Activated naive CD8-positive, alpha-beta T cell treated with anti-CD3 and anti-CD28 coated beads, Interleukin-2, amount 50 U/mL, for 24 hours (primary cell): ENCODE measurements at places on chromosomes 11 and 22.
A peak's percentile ranks its signal among the peaks of the same experiment; 100 is the strongest.

GRCh38 chr11:30545507-30545906 is 40.6 kb downstream of the MPPED2 start:
- H3K4me1 ChIP-seq, result no peaks in the 10 kb centered on the region
- H3K27me3 ChIP-seq, result peaks cover 2% of the 10 kb centered on the region
- H3K27ac ChIP-seq, result no peak overlapping the region
- no peak overlapping the region for H3K4me3 ChIP-seq
- DNase-seq, result no peak
- H3K36me3 ChIP-seq, result no peaks in the 10 kb centered on the region

GRCh38 chr22:49961601-49962011 is 1.0 kb downstream of the PIM3 start:
- peak overlapping the region; percentile 92 for H3K4me3 ChIP-seq
- H3K4me1 ChIP-seq, result peaks cover 28% of the 10 kb centered on the region
- H3K27me3 ChIP-seq, result no peaks in the 10 kb centered on the region
- DNase-seq, result no peak
- peaks cover 31% of the 10 kb centered on the region for H3K36me3 ChIP-seq

DNA sequence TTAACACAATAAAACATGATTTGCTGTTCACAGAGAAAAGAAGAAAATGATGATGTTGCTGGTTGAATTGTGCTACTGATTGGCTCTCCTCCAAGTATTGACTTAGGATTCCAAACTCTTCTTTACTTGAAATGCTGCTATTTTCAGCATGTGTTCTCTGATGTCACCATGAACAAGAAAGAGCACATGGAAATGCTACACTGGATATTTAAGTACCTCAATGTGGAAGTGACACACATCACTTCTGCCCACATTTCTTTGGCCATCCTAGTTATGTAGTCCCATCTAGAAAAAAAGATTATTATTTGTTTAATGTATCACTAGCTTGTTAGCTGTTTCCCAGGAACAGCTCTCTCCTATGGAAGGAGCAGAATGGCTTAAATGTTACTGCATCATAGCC is 27.2 kb downstream of the OR52B2 start:
- H3K36me3 ChIP-seq, result no peaks in the 10 kb centered on the region
- no peak overlapping the region for H3K4me3 ChIP-seq
- no peak overlapping the region for H3K27ac ChIP-seq
- H3K4me1 ChIP-seq, result no peaks in the 10 kb centered on the region

GRCh38 chr11:113874581-113875233 is 665 bp downstream of the USP28 start:
- H3K27me3 ChIP-seq, result peaks cover 1% of the 10 kb centered on the region
- H3K4me3 ChIP-seq, result peak overlapping the region; percentile 82
- H3K36me3 ChIP-seq, result no peaks in the 10 kb centered on the region

GRCh38 chr11:79663017-79663416 is 222.2 kb upstream of the TENM4 start:
- no peaks in the 10 kb centered on the region for H3K36me3 ChIP-seq
- no peaks in the 10 kb centered on the region for H3K4me1 ChIP-seq
- no peak overlapping the region for H3K27ac ChIP-seq
- H3K27me3 ChIP-seq, result no peaks in the 10 kb centered on the region

DNA sequence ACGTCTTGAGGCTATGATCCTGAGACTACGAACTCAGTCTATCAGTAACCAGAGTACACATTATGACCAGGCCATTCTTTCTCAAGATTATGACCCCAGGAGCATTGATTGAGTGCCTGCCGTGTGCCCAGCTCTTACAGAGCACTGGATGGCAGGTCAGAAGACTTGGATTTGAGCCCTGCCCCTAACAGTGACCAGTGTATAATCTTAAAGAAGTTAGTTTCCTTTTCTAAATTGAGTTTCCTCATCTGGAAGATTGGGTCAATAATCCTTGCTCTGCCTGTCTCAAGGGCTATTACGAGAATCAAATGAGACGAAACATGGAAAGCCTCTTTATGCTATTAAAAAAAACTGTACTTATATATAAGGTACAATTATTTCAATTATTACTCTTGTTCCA is 38.2 kb downstream of the SLCO2B1 start:
- no peak overlapping the region for H3K4me3 ChIP-seq
- no peak overlapping the region for H3K27ac ChIP-seq
- peaks cover under 1% of the 10 kb centered on the region for H3K27me3 ChIP-seq
- H3K4me1 ChIP-seq, result no peaks in the 10 kb centered on the region
- H3K36me3 ChIP-seq, result no peaks in the 10 kb centered on the region

- H3K4me1 ChIP-seq, result peaks cover 2% of the 10 kb centered on the region
- DNase-seq, result peak; percentile 67
- H3K4me3 ChIP-seq, result no peak overlapping the region
- H3K27ac ChIP-seq, result no peak overlapping the region
Measured at GRCh38 chr11:61477727-61478148, 30.8 kb upstream of the LRRC10B start.

- no peaks in the 10 kb centered on the region for H3K27me3 ChIP-seq
- no peak overlapping the region for H3K27ac ChIP-seq
- H3K36me3 ChIP-seq, result no peaks in the 10 kb centered on the region
- no peak for DNase-seq
- no peak overlapping the region for H3K4me3 ChIP-seq
Measured at GRCh38 chr22:22925805-22926369, 38.3 kb downstream of the IGLL5 start.

DNA sequence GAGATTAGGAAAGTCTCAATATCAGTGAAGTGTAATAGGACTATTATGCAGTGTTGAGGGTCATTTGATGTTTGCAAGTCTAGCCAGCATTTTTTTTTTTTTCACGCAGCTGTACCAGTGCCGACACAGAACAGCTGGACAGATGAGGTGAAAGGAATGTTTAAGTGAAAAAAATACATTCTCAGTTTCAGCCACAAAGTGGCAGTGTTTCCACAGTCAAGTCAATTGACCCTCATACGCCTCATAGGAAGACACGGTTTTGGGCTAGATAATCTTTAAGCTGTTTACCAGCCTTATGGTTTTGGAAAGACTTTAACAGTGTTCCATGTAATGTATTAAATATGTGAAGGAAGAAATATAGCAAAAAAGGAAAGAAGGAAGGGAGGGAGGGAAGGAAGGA is 349.9 kb upstream of the ANO3 start:
- no peak overlapping the region for H3K27ac ChIP-seq
- H3K4me3 ChIP-seq, result no peak overlapping the region
- no peak for DNase-seq
- no peaks in the 10 kb centered on the region for H3K4me1 ChIP-seq
- no peaks in the 10 kb centered on the region for H3K27me3 ChIP-seq
- no peaks in the 10 kb centered on the region for H3K36me3 ChIP-seq

DNA sequence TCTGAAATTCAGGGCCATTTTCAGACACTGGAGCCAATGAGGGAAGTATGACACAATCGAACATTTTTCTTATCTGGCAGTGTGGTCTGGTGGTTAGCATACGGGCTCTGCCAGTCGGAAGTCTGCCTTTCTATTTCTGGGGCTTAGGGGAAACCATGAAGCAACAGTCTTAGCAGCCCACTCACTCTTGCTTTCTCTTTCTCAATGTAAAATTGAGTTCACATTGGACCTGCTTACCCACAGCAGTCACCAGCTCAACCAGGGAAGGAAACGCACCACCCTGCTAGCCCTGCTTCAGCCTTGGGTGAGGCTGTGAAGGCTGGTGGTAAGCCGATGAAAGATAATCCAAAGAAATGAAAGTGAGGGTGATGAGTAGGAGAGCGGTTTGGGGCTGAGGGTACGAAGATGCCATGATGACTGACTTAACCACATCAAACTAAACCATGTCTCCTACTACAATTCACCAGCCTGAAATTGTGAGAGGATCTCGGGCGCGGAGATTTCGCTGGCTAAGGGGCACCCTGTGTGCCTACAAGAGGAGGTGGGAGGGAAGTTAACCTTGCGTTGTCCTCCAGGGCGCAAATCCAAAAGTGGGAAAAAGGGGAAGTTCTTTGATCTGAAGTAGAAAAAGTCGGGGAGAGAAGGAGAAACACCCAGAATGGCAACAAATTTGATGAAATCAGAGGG is 2.0 kb upstream of the LMO2 start:
- peak overlapping the region; percentile 69 for H3K4me3 ChIP-seq
- peaks cover 68% of the 10 kb centered on the region for H3K27me3 ChIP-seq
- H3K36me3 ChIP-seq, result no peaks in the 10 kb centered on the region
- peak overlapping the region; percentile 89 for H3K27ac ChIP-seq
- peak; percentile 80 for DNase-seq
- peaks cover 58% of the 10 kb centered on the region for H3K4me1 ChIP-seq

DNA sequence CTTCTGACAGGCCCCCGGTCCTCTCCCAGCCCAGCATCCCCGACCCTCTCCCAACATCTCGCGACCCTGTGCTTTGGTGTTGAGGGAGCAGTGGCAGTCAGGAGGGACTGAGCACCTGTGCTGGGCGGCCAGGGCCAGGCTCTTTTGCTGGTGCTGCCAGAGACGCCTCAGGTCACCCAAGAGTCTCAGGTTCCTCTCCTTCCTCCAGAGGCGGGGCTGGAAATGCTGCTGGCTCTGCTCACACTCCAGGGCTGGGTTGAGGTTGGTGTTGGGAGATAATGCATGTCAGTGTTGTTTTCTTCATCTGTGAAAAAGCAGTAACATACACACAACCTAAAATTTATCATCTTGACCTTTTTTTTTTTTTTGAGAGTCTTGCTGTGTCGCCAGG is 1.2 kb upstream of the IGLL1 start:
- no peak for DNase-seq
- no peaks in the 10 kb centered on the region for H3K36me3 ChIP-seq
- peaks cover 28% of the 10 kb centered on the region for H3K27me3 ChIP-seq
- no peak overlapping the region for H3K27ac ChIP-seq
- H3K4me3 ChIP-seq, result no peak overlapping the region

DNA sequence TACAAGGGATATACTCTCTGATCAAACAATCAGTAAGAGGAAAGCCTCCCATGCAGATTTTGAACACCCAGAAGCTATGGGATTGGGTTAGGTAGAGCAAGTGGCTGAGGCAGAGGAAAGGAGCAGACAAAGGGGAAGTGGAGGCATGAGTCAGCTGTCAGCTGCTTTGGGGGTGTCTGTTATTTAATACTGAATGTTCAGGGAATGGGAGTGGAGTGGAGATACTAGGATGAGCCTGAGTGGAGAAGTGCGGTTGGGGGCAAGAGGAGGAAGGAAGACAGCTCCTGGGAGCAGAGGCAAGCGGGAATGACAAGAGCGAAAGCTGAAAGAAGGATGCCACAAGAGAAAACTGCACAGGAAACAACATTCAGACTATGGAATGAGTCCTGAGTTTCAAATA is 22.7 kb upstream of the TMPRSS5 start:
- H3K4me1 ChIP-seq, result no peaks in the 10 kb centered on the region
- no peak for DNase-seq
- H3K27ac ChIP-seq, result no peak overlapping the region
- H3K27me3 ChIP-seq, result no peaks in the 10 kb centered on the region
- H3K36me3 ChIP-seq, result peaks cover 12% of the 10 kb centered on the region
- no peak overlapping the region for H3K4me3 ChIP-seq

DNA sequence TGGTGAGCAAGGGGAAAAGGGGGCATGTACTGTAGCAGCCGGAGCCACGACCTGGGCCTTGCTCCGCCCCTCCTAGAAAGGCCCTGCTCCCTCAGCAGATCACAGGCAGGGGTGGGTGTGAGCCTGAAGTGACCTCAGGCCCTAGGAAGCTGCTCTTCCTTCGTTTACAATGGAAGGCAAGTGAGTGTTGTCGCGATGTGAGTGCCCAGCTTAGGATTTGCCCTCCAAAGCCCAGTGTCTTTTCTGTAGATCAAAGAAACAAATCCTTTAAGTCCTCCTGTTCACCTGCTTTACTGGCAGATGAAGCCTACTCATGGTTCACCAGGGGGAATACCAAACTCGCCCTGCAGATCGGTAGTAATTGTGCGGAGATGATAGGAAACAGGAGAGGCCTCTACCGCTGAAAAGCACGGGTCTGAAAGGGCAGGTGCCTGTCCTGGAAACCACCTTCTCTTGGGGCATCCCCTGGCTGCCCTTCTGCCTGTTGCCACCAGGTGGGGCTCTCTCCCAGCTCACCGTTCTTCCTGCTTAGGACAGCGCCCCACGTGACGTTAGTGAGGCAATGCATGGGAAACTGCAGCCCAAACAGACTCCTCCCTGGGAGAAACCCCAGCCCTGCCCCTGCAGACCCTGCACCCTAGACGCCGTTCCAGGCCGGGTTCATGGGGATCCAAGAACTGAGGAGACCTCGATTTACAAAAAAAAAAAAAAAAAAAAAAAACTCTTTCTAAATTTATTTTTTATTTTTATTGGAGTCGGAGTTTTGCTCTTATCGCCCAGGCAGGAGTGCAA is 45.9 kb upstream of the RAB1B start:
- H3K27ac ChIP-seq, result peak overlapping the region; percentile 94
- peak overlapping the region; percentile 5 for H3K4me3 ChIP-seq
- H3K4me1 ChIP-seq, result peaks cover 25% of the 10 kb centered on the region
- peaks cover 20% of the 10 kb centered on the region for H3K36me3 ChIP-seq
- no peaks in the 10 kb centered on the region for H3K27me3 ChIP-seq

DNA sequence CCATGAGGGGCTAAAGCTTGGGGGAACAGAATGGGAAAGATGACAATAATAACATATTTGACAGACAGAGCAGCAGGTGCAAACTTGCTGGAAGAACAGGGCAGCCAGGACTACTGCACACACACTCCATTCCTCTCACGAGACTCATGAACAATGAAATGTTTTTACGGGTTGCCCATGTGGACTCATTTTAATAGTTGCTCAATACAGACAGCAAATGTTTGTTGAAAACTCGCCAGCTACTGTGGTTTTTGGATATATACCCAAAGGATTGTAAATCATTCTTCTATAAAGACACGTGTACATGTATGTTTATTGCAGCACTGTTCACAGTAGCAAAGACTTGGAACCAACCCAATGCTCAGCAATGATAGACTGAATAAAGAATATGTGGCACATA is 10.3 kb downstream of the SYT13 start:
- no peak overlapping the region for H3K4me3 ChIP-seq
- H3K4me1 ChIP-seq, result no peaks in the 10 kb centered on the region
- H3K27me3 ChIP-seq, result peaks cover 48% of the 10 kb centered on the region
- no peak for DNase-seq
- H3K27ac ChIP-seq, result no peak overlapping the region

DNA sequence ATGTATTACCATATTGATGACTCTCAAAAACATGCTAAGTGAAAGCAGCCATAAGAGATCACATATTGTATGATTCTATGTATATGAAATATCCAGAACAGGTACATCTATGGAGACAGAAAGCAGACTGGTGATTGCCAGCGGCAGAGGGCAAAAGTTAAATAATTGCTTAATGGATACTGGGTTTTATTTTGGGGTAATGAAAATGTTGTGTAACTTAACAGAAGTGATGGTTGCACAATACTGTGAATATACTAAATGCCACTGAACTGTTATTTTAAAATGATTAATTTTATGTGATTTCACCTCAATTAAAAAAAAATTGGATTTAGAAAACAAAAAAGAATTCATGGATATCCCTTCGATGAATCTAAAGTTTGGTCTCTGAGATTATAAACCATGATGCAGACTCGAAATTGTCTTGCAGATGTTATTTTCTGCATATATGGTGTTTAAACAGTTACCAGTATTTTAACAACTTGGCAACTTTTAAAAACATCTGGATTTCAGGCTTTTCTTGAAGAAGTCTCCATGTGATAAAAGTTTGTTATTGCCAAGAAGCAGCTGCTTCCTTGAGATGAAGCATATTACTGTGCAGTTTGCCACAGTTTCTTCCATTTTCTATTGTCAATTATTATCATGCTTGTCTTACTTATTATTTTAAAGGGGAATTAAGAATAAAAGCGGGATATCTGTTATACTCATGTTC is 38.1 kb downstream of the LARGE2 start:
- H3K4me1 ChIP-seq, result no peaks in the 10 kb centered on the region
- H3K27ac ChIP-seq, result no peak overlapping the region
- H3K36me3 ChIP-seq, result peaks cover 12% of the 10 kb centered on the region
- no peak overlapping the region for H3K4me3 ChIP-seq
- H3K27me3 ChIP-seq, result no peaks in the 10 kb centered on the region
- no peak for DNase-seq

- no peak for DNase-seq
- H3K4me3 ChIP-seq, result no peak overlapping the region
- H3K27me3 ChIP-seq, result peaks cover 7% of the 10 kb centered on the region
- H3K36me3 ChIP-seq, result no peaks in the 10 kb centered on the region
- no peaks in the 10 kb centered on the region for H3K4me1 ChIP-seq
- no peak overlapping the region for H3K27ac ChIP-seq
Measured at GRCh38 chr11:116065191-116065895, 561.1 kb upstream of the CADM1 start.
